ENCODE measurements at places on chromosomes 4 and X.

DNA sequence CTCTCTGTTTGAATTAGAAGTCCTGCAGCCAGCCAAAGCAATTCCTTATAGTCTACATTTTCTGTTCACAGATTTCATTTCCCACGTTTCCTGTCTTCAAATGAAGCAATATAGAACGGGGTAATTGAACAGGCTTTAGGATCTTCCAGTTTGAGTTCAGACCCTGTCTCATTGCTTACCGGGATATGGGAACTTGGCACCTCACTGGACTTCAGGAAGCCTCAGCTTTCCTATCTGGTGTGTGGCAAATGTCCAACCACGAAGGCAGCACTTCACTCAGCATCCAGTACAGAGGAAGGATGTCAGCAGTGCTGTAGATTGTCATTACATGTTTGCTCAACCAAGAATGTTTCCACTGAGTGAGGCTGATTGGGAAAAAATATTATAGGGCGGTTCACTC, 271.1 kb upstream of the ZFP42 start:
- no peak for DNase-seq

DNA sequence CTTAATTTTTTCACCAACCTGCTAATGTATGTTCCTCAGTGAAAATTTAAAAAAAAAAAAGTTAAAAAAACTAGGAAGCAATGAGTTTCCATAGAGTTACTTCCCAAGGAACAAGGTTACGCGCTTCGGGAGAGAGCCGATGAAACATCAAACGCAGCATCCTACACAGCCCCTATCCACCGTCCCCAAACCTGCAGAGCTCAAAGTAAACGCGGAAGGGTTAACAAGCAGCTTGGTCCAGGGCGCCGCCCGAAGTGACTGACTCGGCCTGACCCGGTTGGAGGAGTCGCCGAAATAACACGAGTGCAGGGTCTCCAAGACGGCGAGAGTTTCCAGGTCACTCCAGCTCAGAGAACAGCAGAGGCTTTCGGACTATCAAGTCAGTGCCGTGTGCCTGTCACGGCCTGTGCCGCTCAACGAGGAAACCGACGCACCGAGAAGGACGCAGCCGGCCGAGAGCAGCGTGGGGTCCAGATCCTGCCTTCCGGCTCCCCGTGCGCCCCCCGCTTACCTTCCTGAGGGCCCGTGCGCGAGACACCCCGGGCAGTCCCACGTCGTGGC, 512 bp downstream of the NOP14 start:
- DNase-seq = no peak

DNA sequence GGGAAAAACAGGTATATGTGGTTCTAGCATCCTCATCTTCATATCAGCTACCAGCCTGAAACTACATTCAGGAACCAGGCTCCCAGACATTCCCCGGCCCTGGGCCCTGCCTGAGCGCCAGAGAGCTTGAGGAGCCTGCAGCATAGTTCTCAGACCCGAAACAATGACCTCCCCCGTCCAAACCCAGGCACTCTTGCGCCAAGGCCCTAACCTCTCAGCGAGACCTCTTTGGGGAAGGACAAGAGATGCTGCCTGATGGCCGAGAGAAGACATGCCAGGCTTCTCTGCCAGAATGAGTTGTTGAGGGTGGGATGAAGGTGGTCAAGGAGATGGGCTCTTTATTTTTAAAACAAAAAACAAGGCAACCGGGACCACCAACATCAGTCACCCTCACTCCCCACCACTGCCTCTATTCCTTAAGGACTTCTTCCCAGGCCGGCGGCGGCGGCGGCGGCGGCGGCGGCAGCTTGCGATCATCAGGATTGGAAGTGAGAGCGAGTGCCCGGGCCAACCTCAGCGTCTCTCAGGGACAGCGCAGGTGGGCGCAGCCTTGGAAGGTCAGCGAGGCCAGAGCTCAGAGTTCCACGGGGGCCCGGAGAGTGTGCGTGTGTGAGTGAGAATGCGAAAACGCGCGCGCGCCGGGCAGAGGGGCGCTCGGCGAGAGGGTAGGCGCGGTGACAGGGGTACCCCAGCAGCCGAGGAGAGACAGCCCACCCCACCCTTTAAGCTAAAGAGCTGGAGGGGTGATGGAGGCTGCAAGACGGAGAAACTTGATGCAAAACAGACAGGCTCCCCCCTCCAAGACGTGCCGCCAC, 601 bp downstream of the INPP4B start:
- DNase-seq = no peak

DNA sequence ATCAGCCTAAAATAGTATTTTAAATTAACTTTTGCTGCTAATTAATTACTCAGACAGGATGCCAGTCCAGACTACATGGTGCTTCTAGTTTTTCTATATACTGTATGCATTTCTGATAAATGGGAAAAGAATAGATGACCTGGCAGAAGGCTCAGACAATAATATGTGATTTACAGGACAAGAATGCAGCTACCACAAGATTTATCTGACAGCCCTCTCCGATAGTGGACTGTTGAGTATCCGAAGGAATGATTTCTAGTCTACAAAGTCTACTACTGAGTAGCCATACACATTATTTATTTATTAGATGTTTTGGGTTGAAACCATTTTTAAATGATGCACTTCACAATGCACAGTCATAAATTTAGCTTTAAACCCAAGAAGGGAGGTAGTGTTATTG, 212.8 kb downstream of the MAB21L2 start:
- DNase-seq = no peak

GRCh38 chr4:92387459-92388069, 83.8 kb downstream of the GRID2 start:
- no peak for DNase-seq

DNA sequence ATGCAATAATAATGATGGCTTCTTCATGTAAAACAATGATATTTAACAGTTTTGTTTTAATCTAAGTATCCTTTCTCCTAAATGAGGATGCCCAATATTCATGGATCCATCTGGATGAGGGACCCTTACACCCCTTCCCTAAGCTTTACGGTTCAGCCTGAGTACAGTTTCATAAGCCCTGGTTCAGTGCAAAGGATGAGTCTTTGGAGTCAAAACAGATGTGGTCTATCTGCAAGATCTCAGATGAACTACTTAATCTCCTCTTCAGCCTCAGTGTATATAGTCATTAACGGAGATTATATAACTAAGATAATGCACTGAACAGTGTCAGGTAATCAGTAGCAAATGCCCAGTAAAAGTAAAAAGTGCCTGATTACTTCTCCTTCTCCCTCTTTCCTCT, 22.1 kb downstream of the ANXA5 start:
- no peak for DNase-seq

GRCh38 chrX:154818916-154819770, 13.9 kb upstream of the MPP1 start:
- no peak for DNase-seq

GRCh38 chr4:17511051-17511450, 839 bp downstream of the QDPR start:
- DNase-seq = no peak

- no peak for DNase-seq
Observed at GRCh38 chrX:68749426-68749825, 79.4 kb upstream of the EFNB1 start.

- DNase-seq = no peak
Observed at GRCh38 chr4:41160012-41160789, 54.1 kb downstream of the APBB2 start.

- no peak for DNase-seq
Observed at GRCh38 chr4:76053730-76054129, 17.9 kb upstream of the CXCL11 start.

DNA sequence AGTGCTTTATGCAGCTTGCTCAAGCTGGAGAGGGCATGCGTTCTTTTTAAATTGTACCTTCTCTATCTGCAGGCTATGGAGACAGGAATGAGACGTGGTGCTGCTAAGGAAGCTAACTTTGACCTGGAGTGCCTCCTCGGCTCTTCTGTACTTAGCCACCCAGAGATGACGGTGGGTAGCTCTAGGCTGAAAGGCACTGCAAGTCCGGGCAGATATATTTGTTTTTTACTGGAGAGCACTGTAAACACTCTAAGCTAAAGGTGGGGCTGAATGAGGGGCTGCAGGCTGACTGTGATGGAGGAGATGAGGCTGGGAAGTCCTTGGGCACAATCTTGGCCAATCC, 12.1 kb downstream of the ELF4 start:
- DNase-seq = no peak
